Right ventricle myocardium superior (tissue), 1 donor: ENCODE measurements at places on chromosomes 6 and 20. TPM values are rescaled to one million over a fixed set of nuclear protein-coding genes. Genes with fewer than 3 reads are reported as not detected.

DNA sequence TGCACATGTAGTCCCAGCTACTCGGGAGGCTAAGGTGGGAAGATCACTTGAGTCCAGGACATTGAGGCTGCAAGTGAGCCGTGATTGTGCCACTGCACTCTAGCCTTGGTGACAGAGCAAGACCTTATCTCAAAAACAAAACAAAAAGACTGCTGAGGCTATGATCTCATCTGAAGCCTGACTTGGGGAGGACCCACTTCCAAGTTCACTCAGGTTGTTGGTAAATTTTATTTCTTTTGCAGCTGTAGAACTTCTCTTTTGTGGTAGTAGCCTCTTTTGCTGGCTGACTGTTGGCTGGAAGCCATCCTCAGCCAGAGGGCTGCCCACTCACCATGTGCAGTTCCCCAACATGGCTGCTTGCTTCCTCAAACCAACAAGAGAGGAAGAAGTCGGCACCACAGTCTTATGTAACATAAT is 36.8 kb upstream of the ME1 start:
- DNase-seq, result peak; percentile 64

DNA sequence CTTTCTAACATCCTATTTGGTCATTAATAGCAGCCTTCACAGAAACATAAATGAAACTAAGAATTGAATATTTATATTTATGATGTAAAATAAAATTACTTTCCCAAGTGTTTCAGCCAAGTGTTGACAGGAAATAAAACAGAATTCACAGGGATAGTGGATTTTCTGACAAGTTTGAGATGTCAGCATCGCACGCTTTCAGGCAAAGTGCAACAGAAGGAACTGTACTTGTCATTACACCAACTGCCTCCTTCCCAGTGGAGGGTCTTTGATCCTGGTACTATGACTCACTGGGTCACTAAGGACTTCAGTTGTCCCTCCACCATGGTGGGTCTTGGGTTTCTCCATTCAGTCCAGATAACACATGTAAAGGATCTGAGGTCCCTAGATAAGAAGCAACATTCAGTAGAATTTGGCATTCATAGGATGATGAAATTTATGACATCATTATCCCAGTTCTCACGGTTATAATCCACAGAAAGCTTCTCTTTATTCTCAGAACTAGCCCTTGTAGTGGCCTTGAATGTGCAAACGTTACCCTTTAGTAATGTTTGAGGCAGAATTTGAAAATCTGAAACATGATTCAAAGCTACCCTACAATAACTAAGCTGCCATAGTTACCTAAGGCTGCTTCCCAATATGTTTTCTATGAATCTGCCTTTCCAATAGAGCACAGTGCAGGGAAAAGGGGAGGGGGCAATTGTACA is 3.8 kb upstream of the TNFAIP3 start:
- no peak for DNase-seq

DNA sequence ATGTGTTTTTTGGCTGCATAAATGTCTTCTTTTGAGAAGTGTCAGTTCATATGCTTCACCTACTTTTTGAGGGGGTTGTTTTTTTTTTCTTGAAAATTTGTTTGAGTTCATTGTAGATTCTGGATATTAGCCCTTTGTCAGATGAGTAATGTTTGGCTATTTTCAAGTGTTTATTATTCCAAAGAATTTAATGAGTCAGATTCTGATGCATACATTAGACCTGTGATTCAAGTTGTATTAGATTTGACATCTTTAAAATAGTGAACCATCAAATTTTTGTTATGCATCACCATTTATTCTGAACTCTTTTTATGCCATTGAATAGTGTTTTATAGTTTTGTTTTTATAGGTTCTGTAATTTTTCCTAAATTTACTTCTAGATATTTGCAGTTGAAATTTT is 319.3 kb downstream of the PKHD1 start:
- no peak for DNase-seq

RUNX2 gene
- total RNA-seq, result 0.24 TPM

DNA sequence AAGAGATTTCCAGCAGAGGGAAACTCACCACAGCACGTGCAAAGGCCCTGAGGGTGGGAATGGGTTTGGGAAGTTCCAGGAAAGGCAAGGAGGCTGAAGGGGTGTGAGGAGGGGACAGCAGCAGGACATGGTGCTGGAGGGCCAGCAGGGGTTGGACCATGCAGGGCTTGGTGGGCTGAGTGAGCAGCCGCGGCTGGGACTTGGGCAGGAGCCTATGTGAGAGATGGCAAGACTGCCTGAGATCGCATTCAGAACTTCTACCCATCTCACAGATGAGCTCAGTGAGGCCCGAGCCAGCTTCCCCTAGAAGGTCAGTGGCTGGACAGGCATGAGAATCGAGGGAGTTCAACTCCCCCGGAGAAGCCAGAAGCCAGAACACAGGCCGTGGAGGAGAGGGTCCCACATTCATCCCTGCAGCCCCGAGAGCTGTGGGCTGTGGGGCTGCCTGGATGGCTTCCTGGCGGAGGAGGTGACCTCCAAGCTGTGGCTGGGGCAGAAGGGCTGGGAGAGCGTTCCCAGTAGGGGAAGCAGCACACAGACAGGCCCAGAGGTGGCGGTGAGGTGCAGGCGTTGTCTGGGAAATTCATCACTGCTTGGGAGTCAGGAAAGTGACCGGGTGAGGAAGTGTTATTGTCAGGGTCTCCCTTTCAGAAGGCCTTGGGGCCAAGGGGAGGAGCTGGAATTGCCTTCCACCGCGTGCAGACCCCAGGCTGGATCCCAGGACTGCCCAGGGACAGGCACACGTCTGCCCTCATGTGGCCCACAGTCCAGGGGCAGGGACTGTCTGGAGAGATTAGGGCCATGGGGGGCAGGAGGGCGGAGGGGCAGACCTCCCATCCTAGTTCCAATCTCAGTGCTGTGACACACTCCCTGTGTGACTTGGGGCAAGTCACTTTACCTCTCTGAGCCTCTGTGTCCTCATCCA is 103.8 kb downstream of the CEBPB start:
- DNase-seq, result peak; percentile 32

DNA sequence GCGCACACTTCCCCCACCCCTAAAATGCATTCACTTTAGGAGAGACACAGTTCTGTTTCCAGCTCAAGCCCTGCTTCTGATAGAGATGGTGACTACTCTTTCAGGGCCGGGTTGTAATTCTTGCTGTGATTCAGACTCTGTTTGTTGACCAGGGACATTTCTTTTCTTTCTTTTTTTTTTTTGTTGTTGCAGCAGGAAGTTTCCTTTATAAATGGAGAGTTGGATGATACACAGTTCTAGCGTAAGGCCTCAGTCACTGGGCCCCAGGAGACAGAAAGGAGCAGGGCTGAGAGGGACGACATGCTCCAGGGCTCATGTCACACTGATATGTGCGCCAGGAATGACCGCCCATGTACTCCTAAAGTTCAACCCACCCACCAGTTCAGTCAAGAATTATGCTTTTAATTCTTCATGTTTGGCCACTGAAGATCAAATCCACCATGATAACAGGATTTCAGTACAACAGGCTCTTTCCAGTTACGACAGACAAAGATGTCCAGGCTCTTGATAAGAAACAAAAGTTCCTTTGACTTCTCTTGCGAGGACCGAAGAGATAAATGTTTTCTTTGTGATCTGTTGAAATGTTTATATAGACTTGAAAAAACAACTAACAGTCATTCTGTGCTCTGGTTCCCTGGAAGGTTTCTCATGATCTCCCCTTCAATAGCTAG is 142.5 kb downstream of the CD164 start:
- DNase-seq, result no peak

CCN5 gene
- total RNA-seq, result 15.8 TPM

GRCh38 chr20:4306206-4306605 is 290.8 kb upstream of the RNF24 start:
- no peak for DNase-seq

GRCh38 chr6:42136508-42137193 is 5.8 kb downstream of the C6orf132 start:
- DNase-seq, result no peak

DNA sequence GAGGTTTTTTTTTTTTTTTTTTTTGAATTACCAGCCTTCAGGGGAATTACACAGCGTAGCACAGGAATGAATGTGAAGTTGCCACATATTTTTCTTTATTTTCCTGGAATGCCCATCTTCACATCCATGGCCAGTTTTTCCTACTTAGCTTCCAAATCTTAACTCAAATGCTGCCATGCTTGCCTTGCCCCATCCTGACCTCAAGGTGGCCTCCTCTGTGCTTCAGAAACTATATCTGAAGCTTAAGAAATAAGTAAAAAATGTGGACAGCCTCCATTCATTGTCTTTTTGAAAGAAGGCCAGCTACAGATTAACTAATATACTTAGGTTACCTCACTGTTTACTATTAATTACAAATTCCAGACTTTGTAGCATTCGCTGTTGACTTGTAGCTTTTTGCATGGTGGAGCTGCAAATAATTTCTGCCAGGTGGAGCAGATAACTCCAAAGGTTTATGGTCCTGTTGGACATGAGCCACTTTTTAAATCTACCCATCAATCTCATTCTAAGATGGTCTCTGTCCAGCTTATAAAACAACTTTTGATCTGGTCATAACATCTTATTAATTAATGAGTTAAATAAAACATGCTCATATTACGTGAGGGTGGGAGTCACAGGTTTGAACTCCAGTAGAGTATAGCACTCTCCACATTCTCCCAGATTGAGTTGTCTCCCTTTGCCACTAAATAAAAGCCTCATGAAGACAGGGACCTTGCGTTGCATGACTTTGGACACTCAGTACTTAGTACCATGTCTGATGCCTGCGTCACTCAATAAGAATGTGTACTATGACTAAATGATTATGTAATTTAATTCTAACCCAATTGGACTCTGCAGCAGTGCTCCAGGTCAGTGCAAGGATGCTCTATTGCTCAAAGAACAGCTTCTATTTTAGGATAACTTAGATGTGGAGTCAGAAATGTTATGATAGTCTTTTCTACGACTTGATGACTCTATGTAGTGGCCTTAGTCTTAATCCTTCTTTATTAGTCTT is 678.6 kb upstream of the CITED2 start:
- no peak for DNase-seq

- DNase-seq, result no peak
These were observed 676.6 kb downstream of the DHX35 start for GRCh38 chr20:39638731-39639130.

DNA sequence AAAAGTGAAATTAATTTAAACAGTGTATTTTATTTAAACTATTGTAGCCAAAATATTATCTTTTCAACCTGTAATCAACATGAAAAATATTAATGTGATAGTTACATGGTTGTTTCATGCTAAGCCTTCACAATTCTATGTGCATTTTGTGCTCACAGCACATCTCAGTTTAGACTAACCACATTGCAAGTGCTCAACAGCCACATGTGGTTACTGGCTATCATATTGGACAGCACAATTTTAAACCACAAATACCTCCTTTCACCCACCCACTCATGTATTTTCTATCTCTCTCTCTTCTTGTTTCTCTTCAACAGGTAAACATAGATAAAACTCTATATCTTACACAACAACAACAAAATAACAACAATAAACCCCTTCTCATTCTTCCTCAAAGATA is 12.5 kb upstream of the HS3ST5 start:
- DNase-seq, result no peak

TRDN gene
- 370 TPM for total RNA-seq
